NCI-H1694 (cell line): ENCODE measurements at places on chromosomes 11 and 22.

DNA sequence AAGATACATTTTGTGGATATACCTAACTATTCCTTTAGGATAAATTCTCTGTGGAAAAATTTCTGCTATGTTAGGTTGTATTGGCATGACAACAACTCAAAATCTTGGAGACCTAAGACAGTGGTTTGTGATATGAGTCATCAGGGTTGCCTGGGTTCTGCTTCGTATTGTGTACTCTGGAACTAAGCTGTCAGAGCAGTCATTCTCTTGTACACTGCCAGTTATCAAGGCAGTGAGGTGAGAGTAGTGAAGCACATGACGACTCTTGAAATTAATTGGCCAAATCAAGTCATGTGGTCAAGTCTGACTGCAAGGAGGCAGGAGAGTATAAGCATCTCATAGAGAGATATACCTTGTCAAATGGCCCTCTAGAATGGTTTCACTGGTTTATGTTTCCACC lies 104.4 kb downstream of the FANCF start:
- DNase-seq: no peak

GRCh38 chr11:107961480-107961879 lies 33.2 kb downstream of the RAB39A start:
- no peak for DNase-seq

- DNase-seq: no peak
Observed at GRCh38 chr11:27231530-27231929, 131.5 kb downstream of the CCDC34 start.

- DNase-seq: no peak
Observed at GRCh38 chr11:27116684-27117083, 76.1 kb downstream of the BBOX1 start.

GRCh38 chr22:24186352-24186740 lies 5.1 kb downstream of the SUSD2 start:
- no peak for DNase-seq

- DNase-seq: no peak
Observed at GRCh38 chr11:110463153-110463552, 33.4 kb downstream of the FDX1 start.

GRCh38 chr11:10674911-10675440 lies 18.6 kb downstream of the IRAG1 start:
- no peak for DNase-seq

GRCh38 chr11:65958774-65959420 lies 2.6 kb upstream of the SART1 start:
- no peak for DNase-seq

GRCh38 chr11:64492561-64492960 lies 98.5 kb upstream of the SLC22A12 start:
- no peak for DNase-seq

DNA sequence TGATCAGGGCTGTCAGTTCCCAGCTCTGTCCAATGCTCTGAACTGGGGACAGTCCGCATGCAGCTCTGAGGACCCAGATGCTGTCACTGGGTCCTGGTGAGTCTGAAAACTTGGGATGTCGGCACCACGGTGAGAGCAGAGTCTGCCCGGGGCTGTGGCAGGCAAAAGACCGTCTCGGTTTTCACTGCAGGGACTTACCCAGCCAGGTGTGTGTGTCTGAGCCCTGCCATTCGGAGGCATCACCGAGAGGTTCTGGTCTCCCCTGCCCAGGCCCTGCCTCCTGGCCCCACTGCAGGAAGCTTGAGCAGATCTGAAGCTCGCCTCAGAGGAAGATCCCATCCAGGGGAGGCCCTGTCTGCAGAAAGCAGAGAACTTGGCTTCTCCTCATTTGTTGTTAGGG lies 5.2 kb downstream of the TP53AIP1 start:
- DNase-seq: no peak

- no peak for DNase-seq
Observed at GRCh38 chr11:61966734-61967115, 709 bp downstream of the FTH1 start.

GRCh38 chr11:10318527-10318802 lies 13.6 kb downstream of the ADM start:
- no peak for DNase-seq

DNA sequence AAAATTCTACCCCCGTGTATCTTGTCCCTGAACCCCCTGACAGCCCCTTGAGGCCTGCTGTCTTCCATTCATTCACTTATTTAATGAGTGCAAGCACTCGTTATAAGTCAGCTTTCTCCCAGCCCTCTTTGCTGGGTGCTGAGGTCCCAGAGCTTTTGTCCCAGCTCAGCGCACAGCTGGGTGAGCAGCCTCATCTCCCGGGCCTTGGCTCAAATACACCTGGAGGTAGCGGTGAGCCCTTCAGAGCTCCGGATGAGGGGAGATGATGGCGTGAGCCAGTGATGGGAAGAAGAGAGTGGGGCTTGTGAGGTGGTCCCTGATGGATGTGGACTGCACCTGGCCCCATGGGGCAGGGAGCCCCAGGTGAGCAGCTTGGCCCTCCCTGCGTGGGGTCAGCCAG lies 18.1 kb upstream of the ARHGAP8 start:
- no peak for DNase-seq

GRCh38 chr11:12460466-12460865 lies 83.1 kb downstream of the PARVA start:
- DNase-seq: no peak

- DNase-seq: no peak
Observed at GRCh38 chr22:27919942-27920755, 1.1 kb upstream of the PITPNB start.

DNA sequence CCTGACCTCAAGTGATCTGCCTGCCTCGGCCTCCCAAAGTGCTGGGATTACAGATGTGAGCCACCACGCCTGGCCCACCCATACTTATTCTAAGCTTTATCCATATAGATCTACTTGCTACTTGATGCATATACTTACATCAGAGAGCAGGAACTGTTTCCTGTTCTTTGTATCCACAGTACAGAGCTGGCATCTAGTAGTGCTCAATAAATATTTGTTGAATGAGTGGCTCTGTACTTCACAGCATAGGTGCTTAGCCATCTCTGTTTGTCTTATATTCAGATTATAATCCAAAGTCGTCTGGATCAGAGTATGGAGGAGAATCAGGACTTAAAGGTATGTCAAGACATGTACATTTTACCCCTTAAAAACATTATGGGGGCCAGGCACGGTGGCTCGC lies 38.6 kb upstream of the DLAT start:
- no peak for DNase-seq

DNA sequence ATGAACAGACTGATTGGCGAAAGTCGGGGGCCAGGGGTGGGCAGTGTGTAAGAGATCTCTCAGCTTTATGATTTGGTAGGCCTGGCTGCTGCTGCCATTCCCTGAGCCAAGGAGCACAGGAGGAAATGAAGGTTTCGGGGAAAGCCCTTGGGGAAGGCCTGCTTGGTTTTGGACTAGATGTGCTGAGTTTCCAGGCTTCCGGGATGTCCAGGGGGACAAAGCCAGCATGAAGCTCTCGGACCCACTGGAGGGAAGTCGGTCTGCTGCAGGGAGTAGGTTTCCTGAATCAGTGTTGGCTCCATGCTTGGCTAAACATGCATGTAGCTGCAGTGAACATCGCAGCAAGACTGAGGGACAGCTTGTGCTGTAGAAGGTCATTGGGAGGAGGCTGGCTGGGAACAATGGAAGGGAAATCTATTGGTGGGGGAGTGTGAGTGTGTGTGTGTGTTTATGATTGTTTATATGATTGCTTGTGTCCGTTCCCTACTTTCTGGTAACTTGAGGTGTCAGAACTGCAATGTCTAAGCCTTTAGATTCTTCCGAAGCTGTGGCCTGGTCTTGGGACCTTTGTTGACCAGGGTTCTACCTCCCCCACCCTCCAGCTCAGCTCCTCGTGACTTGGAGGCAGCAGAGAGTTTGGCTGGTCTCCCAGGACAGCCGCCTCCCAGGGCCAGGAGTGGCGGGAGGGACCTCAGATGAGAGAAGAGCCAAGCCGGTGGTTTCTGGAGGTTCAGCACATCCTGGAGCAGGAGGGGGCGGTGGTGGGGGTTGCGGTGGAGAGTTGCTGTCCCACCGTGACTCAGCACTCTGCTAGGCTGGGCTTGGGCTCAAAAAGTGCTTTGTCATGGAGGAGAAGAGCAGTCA lies 4.0 kb upstream of the FTH1 start:
- DNase-seq: peak; percentile 28

DNA sequence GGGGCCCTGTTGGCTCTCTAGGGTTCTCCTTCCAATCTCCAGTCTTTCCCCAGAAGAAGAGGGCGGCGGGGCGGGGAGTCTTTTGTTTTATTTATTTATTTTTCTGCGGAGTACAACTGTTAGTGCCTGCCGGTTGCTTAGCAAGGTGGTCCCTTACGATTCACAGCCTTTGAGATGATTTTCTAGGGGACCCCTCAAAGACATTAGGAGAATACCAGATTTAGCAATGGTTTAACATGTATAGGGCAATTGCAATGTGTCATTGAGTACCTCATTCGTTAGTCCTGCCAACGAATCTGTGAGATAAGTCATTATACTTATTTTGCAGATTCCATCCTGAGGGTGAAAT lies 307 bp upstream of the MRPL16 start:
- DNase-seq: peak; percentile 40

GRCh38 chr11:118194835-118195627 lies 18.6 kb upstream of the SCN2B start:
- no peak for DNase-seq

DNA sequence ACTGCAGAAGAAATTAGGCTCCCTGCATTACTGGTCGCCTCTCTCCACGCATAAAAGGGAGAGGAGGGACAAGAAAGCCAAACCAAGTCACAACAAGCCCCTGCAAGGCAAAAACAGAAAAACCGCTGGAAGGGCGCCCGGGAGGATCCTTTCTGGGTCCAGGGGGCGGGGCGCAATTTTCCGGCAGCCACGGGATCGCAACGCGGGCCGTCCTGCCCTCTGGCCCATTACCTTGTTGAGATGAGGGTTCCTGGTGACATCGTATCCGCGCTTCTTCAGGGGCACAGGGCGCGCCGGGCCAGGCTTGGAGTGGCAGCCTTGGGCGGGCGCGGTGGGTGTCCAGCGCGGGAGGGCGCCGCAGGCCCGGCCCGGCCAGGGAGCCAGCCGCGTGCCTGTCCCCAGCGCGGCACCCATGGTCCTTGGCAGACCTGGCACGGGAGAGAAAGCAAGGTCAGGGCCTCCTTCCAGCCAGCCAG lies 847 bp downstream of the ME3 start:
- DNase-seq: peak; percentile 12

DNA sequence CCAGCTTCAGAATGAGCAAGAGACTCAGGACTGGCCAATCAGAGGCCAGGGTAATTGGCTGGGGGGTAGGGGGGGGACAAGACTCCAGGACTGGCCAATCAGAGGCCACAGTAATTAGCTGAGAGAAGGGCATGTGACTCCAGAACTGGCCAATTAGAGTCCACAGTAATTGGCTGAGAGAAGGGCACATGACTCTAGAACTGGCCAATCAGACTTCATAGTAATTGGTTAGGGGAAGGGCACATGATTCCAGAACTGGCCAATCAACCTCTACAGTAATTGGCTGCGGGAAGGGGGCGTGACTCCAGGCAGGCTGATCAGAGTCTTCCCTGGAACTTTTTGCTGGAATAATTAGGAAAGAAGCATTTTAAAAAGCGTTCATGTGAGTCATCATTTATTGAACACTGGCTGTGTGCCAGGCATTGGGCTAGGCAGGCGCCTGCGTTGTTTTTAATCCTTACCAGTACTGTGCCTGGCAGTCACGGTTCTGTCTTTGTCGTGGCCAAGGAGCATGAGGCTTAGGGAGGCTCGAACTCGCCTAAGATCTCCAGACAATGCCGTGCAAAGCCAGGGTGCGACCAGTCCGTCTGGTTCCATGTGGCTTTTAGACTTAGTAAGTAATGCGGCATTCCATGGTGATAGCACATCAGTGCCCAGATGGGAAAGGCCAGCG lies 508.1 kb downstream of the TBC1D22A start:
- DNase-seq: no peak

GRCh38 chr22:48920776-48921241 lies 906.9 kb downstream of the BRD1 start:
- DNase-seq: no peak

DNA sequence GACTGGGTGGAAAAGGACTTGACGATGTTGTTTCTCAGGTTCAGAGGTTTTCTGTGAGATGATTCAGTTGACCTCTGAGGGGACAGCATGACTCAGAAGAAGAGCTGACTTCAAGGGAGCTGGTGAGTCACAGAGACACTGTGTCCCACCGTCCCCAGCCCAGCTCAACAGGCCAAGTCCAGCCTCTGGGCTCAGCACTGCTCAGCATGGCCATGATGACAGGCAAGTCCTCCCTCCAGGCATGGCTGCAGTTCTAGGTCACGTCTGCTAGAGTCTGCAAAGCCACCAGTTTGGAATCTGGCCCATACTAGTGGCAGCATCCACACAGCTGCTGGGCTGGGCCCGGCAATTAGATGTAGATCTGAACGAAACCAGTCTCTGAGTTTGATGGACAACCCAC lies 12.9 kb downstream of the TRIM29 start:
- no peak for DNase-seq

DNA sequence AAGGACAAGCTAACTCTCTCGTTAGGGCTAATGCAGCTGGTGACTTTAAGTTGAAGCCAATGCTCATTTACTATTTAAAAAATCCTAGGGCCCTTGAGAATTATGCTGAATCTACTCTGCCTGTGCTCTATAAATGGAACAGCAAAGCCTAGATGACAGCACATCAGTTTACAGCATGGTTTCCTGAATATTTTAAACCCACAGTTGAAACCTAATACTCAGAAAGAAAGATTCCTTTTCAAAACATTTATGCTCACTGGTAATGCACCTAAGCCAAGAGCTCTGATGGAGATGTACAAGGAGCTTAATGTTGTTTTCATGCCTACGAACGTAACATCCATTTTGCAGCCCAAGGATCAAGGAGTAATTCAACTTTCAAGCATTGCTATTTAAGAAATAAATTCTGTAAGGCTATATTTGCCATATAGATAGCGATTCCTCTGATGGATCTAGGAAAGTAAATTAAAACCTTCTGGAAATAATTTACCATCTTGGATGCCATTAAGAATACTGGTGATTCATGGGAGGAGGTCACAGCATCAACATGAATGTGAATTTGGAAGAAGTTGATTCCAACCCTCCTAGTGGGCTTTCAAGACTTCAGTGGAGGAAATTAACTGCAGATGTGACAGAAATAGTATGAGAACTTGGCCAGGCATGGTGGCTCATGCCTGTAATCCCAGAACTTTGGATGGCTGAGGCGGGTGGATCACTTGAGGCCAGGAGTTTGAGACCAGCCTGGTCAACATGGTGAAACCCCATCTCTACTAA lies 14.5 kb downstream of the XNDC1N start:
- DNase-seq: no peak

- DNase-seq: no peak
Observed at GRCh38 chr11:108669711-108670110, 4.8 kb downstream of the DDX10 start.
